ENCODE measurements at places on chromosomes 16 and 17.

DNA sequence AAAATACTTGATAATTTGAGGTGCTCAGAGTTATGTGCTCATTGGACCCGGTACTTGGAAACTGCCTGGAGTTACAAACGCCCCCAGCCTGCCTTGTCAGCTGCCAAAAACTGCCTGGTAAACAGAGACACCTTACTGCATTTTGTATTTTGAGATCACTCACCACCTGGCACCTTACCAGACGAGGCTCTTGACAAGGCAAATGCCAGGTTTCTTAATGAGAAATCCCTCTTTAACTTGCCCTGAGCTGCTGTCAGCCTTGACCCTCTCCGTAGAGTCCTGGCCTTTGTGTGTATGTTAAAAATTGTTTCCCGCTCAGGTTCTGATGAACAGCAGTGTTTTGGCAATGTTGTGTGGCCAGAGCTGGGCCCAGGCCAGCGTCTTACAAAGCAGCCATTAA is 28.8 kb downstream of the SYT17 start:
- peak; percentile 25 for DNase-seq

DNA sequence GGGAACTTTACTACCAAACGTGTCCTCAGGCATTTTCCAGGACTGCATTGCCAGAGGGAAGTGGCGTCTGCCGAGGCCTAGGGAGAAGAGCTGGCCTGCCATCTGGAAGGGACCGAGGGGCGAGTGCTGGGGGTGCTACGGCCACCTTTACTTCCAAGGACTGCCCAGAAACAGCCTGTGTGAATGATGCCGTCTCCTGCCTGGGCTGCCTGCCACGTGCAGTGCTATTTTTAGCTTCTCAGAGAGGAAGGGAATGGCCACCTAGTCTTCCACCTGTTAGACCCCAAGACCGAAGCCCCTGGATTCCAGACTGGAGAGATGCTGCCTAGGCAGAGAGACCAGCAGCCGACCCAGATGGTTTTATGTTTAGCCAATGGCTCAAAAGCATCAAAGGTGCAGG is 57.2 kb downstream of the VAC14 start:
- DNase-seq = no peak

GRCh38 chr16:84616515-84616914 is 1.4 kb downstream of the COTL1 start:
- DNase-seq = peak; percentile 51

GRCh38 chr16:56645838-56646237 is 5.8 kb upstream of the MT1B start:
- DNase-seq = no peak

- no peak for DNase-seq
Observed at GRCh38 chr16:12255473-12255872, 278.9 kb downstream of the SNX29 start.

- DNase-seq = no peak
Observed at GRCh38 chr17:13542636-13543035, 59.1 kb downstream of the HS3ST3A1 start.

DNA sequence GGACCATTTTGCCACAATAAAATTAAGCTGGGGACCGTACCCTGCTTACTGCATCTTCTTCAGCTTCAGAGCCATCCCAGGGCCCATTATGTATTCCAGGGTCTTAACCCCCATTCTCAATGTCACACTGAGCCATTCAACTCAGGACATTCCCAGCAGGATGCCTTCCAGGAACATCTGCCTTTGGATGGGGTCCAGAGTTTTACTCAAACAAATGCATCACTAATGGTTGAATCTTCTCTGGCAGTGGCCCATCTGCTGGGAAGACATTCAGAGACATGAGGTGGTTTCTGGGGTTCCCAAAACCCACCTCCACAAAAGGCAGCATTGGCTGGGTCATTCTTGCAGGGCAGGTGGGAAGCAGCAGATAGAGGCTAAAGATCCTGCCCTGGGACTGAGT is 3.4 kb upstream of the SEC14L5 start:
- no peak for DNase-seq

GRCh38 chr16:57167953-57168352 is 17.9 kb downstream of the PSME3IP1 start:
- peak; percentile 63 for DNase-seq

GRCh38 chr16:89033304-89033703 is 56.3 kb upstream of the CBFA2T3 start:
- DNase-seq = no peak

- no peak for DNase-seq
Observed at GRCh38 chr16:26204138-26204537, 512.4 kb downstream of the HS3ST4 start.

DNA sequence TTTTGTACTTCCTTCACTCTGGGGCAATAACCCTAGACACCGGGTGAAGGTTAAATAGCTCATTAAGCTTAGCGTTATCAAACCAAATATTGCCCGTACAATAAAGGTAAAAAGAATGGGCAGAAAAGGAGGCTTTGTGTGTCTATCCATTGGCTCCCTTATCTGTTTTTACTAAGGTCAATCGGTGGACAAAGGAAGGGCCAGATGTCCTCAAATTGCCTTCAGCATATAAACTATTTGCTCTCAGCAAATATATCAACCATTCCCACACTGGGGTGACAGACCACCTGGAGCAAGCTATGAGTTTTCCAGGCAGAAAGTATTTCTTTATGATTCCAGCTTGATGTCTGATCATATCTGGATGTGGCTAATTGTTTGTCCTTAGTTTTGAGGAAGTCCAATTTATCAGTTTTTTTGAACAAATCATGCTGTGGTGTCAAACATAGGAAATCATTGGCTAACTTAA is 25.3 kb upstream of the WIPI1 start:
- no peak for DNase-seq

DNA sequence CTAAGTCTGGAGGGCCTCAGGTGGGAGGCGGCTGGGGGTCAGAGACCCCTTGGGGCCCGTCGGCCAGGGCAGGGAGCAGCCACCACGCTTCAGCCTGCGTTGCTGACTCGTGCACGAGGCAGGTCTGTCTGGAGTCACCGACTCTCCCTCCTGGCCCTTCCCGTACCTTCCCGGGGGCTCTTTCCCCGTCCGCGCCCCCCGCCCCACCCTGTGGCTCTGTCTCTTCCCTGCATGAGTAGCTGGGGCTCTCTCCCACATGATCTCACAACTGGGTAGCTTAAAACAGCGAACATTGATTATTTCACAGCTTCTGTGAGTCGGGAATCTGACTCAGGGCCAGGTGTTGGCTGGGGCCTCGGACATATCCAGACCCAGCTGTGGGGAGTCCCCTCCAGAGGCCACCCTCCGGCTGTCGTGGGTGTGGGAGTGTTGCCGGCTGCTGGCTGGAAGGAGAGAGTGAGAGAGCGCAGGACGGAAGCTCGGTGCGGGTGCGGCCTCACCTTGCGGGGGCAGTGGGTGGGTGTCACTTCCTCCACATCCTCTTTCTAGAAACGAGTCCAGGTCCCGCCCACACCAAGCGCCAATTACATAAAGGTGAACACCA is 17.3 kb downstream of the BAHCC1 start:
- peak; percentile 58 for DNase-seq

All from MCF 10A (cell line).